ENCODE measurements at places on chromosomes 3 and 15.

DNA sequence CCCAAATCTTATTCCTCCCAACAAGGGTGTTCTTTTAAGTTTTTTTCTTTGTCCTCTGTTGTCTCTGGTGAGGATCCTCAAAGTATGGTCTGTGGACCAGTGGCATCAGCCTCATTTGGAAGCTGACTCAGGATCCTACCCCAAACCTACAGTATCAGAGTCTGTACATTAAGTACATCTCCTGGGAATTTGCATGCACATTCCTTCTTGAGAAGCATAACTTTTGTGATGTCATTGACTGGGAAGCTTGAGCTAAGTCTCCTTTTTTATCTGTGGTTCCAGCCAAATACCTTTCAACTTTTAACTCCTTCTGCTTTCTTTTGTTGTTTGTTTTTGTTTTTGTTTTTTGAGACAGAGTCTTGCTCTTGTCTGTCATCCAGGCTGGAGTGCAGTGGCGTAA lies 40.5 kb downstream of the ARMC8 start:
- DNase-seq: no peak

GRCh38 chr3:10470120-10471053 lies 35.0 kb downstream of the ATP2B2 start:
- no peak for DNase-seq

DNA sequence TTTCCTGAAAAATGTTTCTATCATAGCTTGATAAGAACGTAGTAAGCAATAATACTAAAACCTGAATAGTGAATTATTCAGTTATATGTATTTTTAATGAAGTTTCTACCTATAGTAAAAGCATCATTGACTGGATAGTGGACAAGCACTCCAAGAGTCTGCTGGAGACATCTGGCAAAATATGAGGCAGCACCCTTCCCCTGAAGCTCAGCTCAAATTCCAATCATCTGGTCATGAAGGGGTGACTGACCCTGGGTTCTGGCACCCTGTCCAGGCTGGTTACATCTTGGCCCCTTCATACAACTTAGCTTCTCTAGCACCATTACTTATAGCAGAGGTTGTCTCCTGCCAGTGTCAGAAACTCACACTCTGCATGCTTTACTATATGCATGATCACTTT lies 455.4 kb downstream of the RAP2B start:
- DNase-seq: no peak

DNA sequence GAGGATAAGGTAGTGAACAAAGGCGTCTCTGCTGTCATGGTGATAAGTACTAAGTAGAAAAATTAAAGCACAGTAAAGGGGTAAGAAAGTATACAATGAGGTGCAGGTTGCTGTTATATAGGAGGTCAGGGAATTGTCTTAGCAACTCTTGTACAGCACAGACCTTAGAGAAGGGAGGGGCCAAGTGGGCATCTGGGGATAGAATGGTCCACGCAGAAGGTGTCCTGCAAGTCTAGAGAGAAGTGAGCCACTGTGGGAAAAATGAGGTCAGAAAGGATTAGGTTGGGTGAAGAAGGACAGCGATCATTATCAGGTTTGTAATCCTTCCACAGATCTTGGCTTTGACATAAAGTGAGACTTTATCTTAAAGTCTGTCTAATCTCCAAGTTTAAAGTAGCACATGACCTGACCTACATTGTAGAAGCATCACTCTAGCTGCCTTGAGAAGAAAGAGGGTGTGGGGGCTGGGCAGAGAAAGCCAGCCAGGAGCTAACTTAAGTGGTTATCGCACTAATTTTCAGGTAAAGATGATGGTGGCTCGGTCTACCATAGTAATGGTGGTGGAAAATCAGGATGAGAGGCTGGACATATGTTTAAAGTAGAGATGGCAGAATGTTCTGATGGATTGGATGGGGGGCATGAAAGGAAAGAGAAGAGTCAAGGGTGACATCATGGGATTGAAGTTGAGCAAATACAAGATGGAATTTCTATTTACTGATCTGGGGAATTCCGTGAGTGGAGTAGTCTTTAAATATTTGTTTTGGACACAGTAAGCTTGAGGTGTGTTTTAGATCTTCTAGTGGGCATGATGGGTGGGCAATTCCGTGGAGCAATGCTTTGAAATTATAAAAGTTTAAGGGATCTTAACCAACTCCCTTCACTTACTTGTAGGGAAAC lies 919.2 kb downstream of the ROBO1 start:
- no peak for DNase-seq

DNA sequence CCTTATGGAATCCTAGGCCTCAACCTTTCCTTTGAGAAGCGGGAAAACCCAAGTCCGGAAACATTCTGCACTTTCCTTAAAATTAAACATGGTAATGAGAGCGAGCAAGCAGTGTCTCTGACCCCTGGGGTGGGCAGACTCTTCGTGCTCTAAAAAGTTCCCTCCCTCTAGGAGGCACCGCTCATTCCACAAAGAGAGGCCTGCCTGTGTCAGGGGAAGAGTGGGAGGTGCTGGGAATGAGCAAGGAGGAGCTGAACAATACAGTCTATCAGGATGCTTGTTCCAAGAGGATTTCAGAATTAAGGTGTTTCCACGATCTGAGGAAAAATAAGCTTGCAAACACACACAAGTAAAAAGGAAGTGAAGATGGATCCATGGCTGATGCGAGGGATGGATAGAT lies 6.0 kb upstream of the RLBP1 start:
- DNase-seq: no peak
